ENCODE measurements at places on chromosomes 3 and 15.

- DNase-seq: no peak
Observed at GRCh38 chr15:95202569-95203349, 971.4 kb downstream of the MCTP2 start.

DNA sequence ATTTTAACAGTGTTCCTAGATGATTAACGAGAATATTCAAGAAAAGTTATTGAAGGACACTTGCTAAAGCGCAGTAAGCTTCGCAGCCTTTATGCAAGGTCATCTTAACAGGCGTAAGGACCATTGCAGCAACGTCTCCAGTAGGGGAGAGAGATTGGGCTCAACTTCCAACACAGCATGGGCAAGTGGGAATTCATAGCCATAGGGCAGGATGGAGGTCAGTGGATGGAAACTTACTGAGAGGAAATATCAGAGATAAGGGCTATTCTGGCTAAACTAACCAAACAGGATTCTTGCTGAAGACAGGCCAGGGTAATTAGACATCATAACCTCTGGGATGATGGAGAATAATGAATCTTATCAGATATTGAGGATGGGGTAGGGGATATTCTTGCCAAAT is 82.8 kb downstream of the DHX36 start:
- no peak for DNase-seq

- no peak for DNase-seq
Observed at GRCh38 chr3:122055215-122055614, at the start of gene CD86. TSS of gene CD86 (plus strand) at chr3:122055362. CDS start at chr3:122055490, 128 bp downstream.

DNA sequence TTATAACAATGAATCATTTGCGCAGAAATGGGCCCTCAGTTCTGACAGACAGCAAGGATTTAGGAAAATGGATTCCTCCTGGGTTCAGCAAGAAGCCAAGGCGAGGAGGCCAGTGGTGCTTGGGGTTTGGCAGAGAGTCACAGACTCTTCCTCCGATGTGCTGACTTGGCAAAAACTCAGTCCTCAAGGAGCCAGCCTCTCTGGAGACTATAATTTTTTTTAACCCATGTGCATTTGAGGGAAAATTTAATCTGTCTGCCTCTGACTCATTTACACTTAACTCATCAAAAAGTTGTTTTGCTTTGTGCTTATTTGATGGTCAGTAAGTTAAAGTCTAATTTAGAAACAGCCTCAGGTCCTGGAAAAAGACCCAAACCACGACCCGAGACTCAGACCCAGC is 34.2 kb upstream of the SLC24A5 start:
- DNase-seq: no peak

DNA sequence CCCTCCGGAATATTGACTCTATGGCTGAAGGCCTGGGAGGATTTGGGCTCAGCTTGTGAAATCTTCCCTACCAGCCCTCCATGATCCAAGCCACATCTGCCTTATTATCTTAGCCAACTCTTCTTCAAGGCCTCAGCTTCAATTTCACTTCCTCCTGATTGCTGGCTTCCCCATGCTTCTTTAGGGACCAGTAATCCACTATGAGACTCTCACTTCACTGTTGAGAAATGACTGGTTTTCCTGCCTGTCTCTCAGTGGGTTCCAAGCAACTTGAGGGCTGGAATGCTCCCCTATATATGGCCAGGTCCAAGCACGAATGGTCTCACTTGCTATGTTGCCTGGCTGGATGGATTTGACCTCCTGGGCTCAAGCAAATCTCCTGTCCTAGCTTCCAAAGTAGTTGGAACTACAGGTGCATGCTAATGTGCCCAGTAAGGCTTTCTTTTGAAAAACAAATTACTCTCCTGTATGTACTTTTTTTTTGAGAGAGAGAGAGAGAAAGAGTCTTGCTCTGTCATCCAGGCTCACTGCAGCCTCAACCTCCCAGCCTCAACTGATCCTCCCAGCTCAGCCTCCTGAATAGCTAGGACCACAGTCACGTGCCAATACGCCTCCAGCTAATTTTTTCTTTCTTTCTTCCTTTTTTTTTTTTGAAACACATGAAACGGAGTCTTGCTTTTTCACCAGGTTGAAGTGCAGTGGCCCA is 7.9 kb upstream of the PIK3CB start:
- no peak for DNase-seq

- DNase-seq: no peak
Observed at GRCh38 chr3:76024640-76025039, 239.3 kb upstream of the ZNF717 start.

GRCh38 chr3:159263750-159264553 is 462.1 kb downstream of the MFSD1 start:
- DNase-seq: no peak

DNA sequence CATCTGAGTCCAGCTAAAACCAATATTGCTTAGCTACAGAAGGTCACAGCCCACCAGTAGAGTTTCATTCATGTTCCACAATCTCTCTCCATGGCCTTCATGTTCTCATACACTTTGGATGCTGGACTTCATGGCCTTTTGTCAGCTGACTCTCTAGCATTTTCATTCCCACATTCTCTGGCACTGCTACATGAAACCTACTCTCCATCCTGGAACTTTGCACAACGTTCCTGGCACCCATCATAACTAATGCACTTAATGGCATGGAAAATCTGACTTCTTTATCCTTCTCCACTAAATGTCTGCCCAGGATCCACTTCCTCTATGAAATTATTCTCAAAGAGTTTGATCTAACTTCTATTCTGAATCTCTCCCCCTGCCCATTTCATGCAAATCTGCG is 56.9 kb downstream of the SLC9A9 start:
- DNase-seq: no peak

GRCh38 chr15:62999923-63000561 is 42.5 kb upstream of the TPM1 start:
- DNase-seq: no peak

GRCh38 chr15:68896178-68896577 is 34.1 kb upstream of the SPESP1 start:
- no peak for DNase-seq

- DNase-seq: no peak
Observed at GRCh38 chr3:41095702-41096101, 103.6 kb upstream of the CTNNB1 start.

DNA sequence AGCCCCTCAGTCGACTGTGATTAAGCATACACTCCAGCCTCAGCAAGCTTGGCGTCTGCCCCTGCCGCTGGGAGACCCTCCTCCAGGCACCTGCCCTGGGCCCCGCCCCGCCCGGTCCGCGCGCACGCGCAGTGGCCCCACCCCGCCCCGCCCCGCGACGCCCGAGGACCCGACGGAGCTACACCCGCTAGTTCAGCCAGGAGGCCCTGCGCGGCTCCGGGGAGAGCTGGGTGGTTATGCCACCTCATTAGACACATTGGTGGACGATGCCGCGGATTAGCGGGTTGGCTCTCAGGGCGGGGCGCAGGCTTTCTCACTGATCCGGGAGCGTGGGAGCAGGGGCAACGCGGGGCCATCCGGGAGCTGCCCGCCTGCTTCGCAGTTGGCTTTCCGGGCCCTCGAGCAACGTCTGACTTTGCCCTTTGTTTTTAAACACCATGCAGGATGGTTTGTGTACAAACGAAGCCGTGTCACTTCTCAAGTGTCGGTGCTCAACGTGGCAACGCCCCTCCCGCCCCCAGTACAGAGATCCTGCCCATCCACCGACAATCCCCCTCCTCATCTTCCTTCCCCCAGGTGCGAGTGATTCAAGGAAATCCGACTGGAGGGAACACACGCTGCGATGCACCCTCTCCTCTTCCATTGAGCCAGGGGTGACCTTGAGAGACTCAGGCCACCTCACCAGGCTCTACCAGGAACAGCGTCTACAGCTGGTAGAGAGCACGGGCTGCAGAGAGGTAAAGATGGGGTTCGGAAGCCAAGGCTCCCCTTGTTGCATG is 109.3 kb downstream of the SHQ1 start:
- peak; percentile 63 for DNase-seq

DNA sequence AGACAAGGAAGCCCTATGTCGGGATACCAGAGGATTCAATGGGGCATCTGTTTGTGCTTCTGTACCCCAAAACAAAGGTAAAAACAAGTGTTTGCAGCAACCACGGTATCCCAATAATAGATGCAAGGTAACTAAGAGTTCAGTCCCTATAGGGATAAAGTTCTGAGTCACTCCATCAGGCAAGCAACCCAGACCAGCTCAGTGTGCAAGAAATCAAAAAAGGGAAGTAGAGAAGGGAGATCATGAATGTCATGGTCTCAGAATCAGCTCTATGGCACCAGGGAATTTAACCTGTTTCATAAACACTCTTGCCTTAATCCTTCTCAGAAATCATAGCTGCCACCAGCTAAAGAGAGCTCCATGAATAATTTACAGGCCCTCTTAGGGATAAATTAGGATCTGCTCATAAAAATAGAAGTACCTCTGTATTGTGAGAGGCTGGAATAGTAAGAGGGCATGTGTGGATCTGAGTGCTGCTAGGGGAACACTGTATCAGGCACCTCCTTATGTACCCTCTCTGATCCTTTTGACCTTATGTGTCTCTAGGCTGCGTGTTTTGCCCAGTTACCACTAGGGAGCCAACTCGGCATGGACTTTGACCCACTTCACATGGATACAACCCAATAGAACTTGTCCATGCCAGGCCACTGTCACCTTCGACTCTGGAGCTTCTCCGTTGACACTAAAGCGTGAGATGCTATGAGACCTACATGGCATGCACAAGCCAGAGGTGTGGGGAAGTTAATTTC is 754.6 kb downstream of the AGBL1 start:
- no peak for DNase-seq

- DNase-seq: no peak
Observed at GRCh38 chr3:75218577-75218976, 445.6 kb upstream of the FRG2C start.

DNA sequence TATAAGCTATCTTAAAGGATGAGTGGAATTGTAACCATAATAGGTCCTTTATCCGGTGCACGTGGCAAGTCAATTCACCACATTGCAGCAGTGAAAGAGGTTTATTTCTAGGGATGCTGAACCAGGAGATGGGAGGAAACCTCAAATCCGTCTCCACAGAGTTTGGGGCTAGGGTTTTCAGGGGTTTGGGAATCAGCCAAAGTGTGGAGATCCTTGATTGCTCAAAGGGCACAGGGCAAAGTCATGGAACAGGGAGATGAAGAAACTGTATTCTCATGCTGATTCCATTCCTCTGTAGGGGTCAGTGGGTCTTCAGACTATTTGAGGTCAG is 7.2 kb upstream of the RAF1 start:
- no peak for DNase-seq

GRCh38 chr3:51550080-51550819 is 11.7 kb downstream of the RAD54L2 start:
- DNase-seq: no peak

GRCh38 chr3:31543375-31543774 is 10.7 kb downstream of the STT3B start:
- DNase-seq: no peak

- no peak for DNase-seq
Observed at GRCh38 chr3:30102356-30102755, 504.0 kb upstream of the TGFBR2 start.

- no peak for DNase-seq
Observed at GRCh38 chr15:84919106-84919667, 34.7 kb downstream of the SLC28A1 start.

DNA sequence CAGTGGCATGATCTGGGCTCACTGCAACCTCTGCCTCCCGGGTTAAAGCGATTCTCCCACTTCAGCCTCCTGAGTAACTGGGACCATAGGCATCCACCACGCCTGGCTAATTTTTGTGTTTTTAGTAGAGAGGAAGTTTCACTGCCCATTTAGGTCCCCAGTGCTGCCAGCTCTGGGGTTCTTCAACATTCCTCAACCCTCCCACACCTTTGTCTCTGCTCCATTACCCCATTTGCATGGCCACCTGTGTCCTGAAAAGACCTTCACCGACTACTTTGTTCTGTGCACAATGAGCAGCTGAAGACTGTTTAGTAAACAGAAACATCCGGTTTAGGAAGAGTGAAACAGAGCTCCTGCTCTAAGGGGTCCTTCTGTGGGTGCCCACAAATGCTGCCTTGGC is 92.0 kb downstream of the FAM43A start:
- no peak for DNase-seq

DNA sequence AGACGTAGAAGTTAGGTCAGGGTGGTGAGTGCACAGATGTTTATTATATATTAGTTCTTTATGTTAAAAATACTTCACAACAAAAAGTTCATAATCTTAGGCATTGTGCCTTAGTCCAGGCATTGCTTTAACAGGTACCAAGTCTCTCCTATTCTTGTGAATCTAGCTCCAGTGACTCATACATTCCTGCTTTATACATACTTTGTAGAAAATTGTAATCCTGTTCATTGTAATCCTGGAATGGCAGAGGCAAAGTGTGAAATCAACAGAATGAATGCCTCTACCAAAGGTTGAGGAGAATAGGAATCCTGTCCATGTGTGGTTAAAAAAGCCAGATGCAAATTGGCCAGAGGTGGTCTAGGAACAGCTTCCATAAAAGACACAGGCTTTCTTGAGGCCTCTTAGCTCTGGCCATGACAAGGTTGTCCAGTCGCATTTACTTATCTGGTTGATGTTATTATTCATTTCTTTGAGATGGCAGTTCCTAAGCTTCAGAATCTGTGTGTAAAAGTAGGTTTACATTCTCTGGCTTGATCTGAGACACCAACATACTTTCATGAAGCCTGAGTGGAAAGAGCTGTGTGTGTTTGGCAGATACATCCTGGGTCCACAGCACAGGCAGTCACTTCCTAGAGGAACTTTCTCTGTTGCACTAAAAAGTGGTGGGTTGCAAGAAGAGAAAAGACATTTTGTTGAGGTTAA is 109.0 kb downstream of the CDIN1 start:
- no peak for DNase-seq

DNA sequence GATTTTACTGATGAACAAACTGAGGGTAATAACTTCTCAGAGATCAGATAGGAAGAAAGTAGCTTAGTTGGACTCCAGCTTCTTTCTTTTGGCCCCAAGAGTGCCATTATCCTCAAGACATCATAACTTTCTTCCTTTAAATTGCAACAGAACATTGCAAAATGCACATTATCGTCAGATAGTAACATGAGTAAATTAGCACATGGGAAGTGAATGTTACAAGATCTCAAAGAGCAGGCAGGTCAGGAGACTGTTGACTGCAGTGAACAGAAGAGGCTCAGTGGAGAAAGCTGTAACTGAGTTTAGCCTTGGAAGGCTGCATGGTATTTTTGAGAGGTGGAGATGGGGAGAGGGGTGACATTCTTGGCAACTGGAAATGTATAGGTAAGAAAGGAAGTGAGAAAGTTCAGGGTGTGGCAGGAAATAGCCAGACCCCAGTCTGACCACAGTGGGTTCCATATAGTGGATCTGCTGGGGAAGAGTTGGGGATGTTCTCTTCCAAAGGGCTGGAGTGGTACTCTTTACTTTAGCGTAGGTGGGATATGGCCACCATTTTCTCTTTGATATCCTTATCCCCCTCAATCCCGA is 307.7 kb downstream of the RPLP1 start:
- DNase-seq: no peak

DNA sequence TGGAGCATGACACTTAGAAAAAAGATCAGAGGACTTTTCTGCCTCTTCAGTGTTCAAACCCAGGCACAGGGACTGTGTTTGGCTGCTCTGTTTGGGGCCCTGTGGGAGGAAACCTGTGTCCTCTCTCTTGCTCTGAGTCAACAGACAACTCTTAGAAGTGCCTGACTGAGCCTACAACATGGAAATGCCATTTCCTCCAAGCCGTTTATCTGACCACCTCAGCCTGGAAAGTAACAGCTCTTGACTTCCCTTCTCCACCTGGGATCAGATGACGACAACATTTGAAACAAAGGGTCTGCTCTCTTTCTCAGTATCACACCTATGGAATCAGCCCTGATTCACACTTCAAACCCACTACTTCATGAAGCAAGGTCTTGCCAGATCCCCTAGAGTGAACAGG is 91.3 kb upstream of the CTDSPL start:
- DNase-seq: no peak

Measured in stimulated activated CD4-positive, alpha-beta T cell treated with anti-CD3 and anti-CD28 coated beads, Interleukin-1b, Interleukin-23, amount 100 ng/mL, for 4 hours (primary cell).